ENCODE measurements at places on chromosomes 4 and X.

DNA sequence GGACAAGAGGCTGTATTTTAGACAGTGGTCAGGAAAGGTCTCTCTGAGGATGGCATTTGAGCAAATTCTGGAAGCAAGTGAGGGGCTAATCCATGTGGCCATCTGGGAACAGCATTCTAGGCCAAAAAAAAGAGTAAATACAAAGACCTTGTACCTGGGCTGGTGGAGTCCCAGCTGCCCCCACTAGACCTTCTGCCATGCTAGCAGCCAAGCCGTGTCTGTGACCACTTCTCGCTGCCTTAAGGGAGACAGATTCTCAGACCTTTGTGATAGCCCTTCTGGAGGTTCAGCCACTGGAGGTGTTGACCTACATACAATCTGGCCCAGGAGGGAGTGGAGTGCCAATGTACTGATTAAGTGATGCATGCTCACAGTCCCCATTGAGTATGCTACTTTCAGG lies 506.2 kb downstream of the MID1IP1 start:
- DNase-seq, result no peak
- no peaks in the 10 kb centered on the region for H3K4me1 ChIP-seq
- H3K27ac ChIP-seq, result no peak overlapping the region
- no peak overlapping the region for H3K4me3 ChIP-seq

- H3K36me3 ChIP-seq, result no peaks in the 10 kb centered on the region
- no peaks in the 10 kb centered on the region for H3K27me3 ChIP-seq
- DNase-seq, result no peak
Measured at GRCh38 chrX:139200346-139200745, 330.2 kb upstream of the F9 start.

- H3K4me3 ChIP-seq, result no peak overlapping the region
- H3K4me1 ChIP-seq, result no peaks in the 10 kb centered on the region
- H3K27ac ChIP-seq, result no peak overlapping the region
- H3K36me3 ChIP-seq, result no peaks in the 10 kb centered on the region
- H3K27me3 ChIP-seq, result no peaks in the 10 kb centered on the region
Measured at GRCh38 chr4:119394826-119395225, 72.9 kb upstream of the FABP2 start.

- H3K4me3 ChIP-seq, result no peak overlapping the region
- H3K27me3 ChIP-seq, result no peaks in the 10 kb centered on the region
- no peak overlapping the region for H3K27ac ChIP-seq
- H3K36me3 ChIP-seq, result no peaks in the 10 kb centered on the region
- no peak for DNase-seq
Measured at GRCh38 chr4:148007792-148008191, 275.9 kb downstream of the ARHGAP10 start.

- no peak overlapping the region for H3K4me3 ChIP-seq
- H3K4me1 ChIP-seq, result no peaks in the 10 kb centered on the region
- H3K27ac ChIP-seq, result no peak overlapping the region
- no peak for DNase-seq
- no peaks in the 10 kb centered on the region for H3K27me3 ChIP-seq
- no peaks in the 10 kb centered on the region for H3K36me3 ChIP-seq
Measured at GRCh38 chr4:112173593-112174558, 28.6 kb downstream of the FAM241A start.

DNA sequence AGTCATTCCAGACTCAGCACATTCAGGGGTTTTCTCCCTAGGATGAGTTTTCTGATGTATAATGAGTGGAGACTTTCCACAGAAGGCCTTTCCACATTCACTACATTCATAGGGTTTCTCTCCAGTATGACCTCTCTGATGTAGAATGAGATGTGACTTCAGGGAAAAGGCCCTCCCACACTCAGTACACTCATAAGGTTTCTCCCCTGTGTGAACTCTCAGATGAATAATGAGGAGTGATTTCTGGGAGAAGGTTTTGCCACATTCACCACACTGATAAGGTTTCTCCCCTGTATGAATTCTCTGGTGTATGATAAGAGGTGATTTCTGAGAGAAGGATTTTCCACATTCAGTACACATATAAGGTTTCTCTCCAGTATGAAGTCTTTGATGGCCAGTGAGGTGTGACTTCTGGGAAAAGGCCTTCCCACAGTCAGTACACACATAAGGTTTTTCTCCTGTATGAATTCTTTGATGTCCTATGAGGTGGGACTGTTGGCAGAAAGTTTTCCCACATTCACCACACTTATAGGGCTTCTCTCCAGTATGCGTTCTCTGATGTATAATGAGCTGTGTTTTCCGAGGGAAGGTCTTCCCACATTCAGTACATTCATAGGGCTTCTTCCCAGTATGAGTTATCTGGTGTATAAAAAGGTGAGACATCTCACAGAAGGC lies 12.7 kb downstream of the ZNF630 start:
- H3K36me3 ChIP-seq, result peaks cover 40% of the 10 kb centered on the region
- H3K4me3 ChIP-seq, result no peak overlapping the region
- no peaks in the 10 kb centered on the region for H3K4me1 ChIP-seq
- no peak overlapping the region for H3K27ac ChIP-seq
- no peaks in the 10 kb centered on the region for H3K27me3 ChIP-seq

GRCh38 chr4:123599061-123599919 lies 202.7 kb downstream of the SPRY1 start:
- H3K4me3 ChIP-seq, result no peak overlapping the region
- no peaks in the 10 kb centered on the region for H3K27me3 ChIP-seq
- no peak for DNase-seq
- H3K27ac ChIP-seq, result no peak overlapping the region

DNA sequence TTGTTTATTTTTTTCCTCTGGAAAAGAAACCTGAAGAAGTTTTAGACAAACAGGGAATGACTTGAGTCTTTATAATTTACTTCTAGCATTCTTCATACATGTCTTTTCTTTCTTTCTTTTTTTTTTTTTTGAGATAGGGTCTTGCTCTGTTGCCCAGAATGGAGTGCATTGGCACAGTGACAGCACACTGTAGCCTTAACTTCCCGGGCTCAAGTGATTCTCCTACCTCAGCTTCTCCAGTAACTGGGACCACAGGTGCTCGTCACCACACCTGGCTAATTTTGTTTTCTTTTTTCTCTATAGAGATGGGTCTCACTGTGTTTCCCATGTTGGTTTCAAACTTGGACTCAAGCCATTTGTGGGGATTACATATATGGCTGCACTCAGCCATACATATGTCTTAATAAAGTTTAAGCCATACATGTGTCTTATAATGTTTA lies 71.8 kb downstream of the RAPGEF2 start:
- H3K27me3 ChIP-seq, result no peaks in the 10 kb centered on the region
- peaks cover 28% of the 10 kb centered on the region for H3K4me1 ChIP-seq
- H3K27ac ChIP-seq, result no peak overlapping the region
- no peaks in the 10 kb centered on the region for H3K36me3 ChIP-seq

DNA sequence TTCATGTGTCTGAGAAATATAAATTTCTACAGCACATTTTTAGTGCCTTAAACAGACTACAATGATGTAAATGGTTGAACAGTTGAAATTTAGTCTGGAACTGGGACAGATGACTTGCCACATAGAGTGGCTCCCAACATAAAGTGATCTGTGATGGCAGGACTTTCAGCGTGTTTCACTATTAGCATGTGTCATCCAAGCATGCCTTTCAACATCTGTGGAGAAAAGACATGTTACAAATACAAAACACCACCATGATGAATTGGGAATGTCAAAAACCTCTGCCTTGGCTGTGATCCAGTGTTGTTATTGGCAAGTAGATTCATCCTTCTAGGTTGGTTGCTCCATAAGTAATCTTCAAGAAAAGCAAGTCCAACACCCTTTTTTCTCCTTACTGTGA lies 348.7 kb downstream of the MAPK10 start:
- no peaks in the 10 kb centered on the region for H3K36me3 ChIP-seq
- H3K27ac ChIP-seq, result no peak overlapping the region
- no peak overlapping the region for H3K4me3 ChIP-seq
- no peak for DNase-seq

DNA sequence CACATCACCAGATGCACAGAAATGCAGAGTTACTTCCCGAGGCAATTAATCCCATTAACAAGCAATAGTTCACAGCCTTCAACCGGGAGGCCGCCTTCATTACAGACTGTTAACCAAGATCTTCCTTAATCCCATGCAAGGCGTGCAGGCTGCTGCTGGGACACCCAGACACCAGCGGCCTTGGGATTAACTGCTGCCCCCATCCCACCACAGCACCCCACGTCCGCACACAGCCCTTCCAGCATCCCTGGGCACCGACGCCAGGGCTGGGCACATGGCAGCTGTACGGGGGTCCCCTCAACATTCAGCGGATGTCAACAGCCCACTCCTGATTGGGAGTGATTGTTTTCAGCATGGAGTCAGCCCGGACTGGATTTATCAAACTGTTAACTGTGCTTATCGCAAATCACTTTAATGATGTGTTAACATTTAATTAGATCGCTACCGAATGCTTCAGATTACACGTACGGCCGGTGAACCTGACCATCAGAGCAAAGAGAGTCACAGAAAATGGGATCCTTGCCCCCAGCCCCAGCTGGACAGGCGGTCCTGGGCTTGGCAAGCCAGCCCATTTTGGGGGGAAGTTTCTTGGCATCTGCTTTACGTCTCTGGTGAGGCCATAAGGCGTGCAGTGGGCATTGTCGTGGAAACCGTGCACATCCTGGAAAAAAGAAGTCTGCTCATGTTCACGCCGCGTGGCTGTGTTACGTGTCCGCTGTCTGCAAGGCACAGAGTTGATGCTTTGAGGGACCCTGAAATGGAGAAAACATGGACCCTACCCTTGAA lies 126.4 kb downstream of the HMX1 start:
- no peak overlapping the region for H3K4me3 ChIP-seq
- no peaks in the 10 kb centered on the region for H3K27me3 ChIP-seq

DNA sequence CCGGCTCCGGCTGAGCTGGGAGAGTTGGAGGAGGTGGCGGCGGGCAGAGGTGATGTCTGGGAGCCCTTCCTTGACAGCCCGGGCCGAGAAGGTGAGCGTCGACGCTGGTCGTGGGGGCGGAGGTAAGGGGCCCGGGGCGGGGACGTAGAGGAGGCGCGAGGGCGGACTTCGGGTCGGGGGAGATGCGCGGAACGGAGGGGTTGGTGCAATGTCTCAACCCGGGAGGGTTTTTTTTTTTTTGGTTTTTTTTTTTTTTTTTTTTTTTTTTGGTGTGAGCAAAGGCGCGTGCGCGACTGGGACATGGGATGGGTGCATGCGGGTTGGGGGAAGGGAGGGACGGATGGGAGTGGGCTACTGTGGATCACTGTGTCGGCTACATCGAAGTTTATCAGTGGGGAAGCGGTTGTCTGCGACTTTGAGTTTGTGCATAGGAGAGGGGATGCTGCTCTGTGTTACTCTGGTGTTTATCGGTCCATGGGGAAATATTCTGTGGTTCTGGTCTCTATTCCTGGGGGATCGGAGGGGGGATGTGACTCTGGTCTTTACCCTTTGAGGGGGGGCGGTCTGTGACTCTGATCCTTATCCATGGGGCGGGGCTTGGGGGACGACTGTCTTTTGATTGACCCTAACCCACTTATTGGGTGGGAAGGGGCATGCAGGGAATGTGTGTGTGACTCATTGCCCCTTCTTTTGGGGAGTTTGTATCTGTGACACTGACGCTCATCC lies 537 bp downstream of the RBM10 start:
- H3K36me3 ChIP-seq, result no peaks in the 10 kb centered on the region
- no peaks in the 10 kb centered on the region for H3K4me1 ChIP-seq
- peak overlapping the region; percentile 64 for H3K4me3 ChIP-seq
- DNase-seq, result no peak
- H3K27ac ChIP-seq, result peak overlapping the region; percentile 95
- H3K27me3 ChIP-seq, result no peaks in the 10 kb centered on the region

- H3K36me3 ChIP-seq, result no peaks in the 10 kb centered on the region
- DNase-seq, result no peak
- no peaks in the 10 kb centered on the region for H3K27me3 ChIP-seq
- no peak overlapping the region for H3K27ac ChIP-seq
Measured at GRCh38 chr4:10186228-10187214, 69.9 kb upstream of the WDR1 start.

GRCh38 chrX:21974011-21974385 lies 33.5 kb downstream of the SMS start:
- no peaks in the 10 kb centered on the region for H3K4me1 ChIP-seq
- no peaks in the 10 kb centered on the region for H3K27me3 ChIP-seq
- peaks cover 17% of the 10 kb centered on the region for H3K36me3 ChIP-seq
- H3K27ac ChIP-seq, result no peak overlapping the region
- DNase-seq, result no peak

DNA sequence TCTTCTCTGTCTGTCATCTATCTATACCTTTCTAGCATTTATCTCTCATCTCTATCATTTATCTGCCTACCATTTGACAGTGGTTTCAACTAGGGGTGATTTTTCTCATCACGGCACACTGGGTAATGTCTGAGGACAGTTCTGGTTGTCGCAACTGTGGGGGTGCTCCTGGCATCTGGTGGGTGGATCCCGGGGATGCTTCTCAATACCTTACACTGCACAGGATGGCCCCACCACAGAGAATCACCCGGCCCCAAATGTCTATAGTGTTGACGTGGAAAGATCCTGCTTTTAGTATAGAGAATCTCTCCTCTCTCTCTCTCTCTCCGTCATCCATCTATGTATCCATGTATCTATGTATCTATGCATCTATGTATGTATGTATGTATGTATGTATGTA lies 7.2 kb downstream of the P2RY8 start:
- H3K27ac ChIP-seq, result no peak overlapping the region
- H3K27me3 ChIP-seq, result no peaks in the 10 kb centered on the region
- DNase-seq, result no peak
- H3K4me1 ChIP-seq, result no peaks in the 10 kb centered on the region
- no peaks in the 10 kb centered on the region for H3K36me3 ChIP-seq

- no peak for DNase-seq
- peak overlapping the region; percentile 63 for H3K27ac ChIP-seq
- H3K4me1 ChIP-seq, result no peaks in the 10 kb centered on the region
- peak overlapping the region; percentile 41 for H3K4me3 ChIP-seq
- H3K36me3 ChIP-seq, result no peaks in the 10 kb centered on the region
Measured at GRCh38 chr4:88599714-88600113, 7.4 kb downstream of the HERC3 start.

- H3K36me3 ChIP-seq, result no peaks in the 10 kb centered on the region
- DNase-seq, result no peak
- H3K4me1 ChIP-seq, result no peaks in the 10 kb centered on the region
- no peak overlapping the region for H3K27ac ChIP-seq
- H3K4me3 ChIP-seq, result no peak overlapping the region
- no peaks in the 10 kb centered on the region for H3K27me3 ChIP-seq
Measured at GRCh38 chr4:100348473-100348872, 158.2 kb upstream of the DDIT4L start.

DNA sequence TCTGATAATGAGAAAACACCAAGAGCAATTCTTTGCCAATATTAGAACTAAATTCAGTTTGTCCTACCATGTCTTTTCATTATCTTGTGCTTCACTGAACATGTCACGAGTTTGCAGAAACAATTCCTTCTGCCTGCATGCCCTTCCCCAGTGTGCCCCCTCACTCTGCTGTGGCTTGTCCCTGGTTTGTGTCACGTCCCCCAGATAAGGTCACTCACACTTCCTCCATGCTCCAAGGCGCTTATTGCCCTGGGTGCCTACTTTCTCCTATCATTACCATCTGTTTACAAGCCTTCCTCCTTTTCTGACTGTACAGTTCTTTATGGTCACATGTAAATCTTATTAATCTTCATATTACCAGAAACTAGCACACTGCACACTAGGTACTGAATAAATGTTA lies 394.1 kb downstream of the KCNIP4 start:
- H3K27me3 ChIP-seq, result no peaks in the 10 kb centered on the region
- no peaks in the 10 kb centered on the region for H3K4me1 ChIP-seq
- no peaks in the 10 kb centered on the region for H3K36me3 ChIP-seq
